ENCODE measurements at places on chromosomes 2 and 18. TPM values are rescaled to one million over a fixed set of nuclear protein-coding genes. Genes with fewer than 3 reads are reported as not detected.

The MOGAT1 gene
- total RNA-seq = 0.21 TPM

The LOXHD1 gene
- 0.06 TPM for total RNA-seq

DNA sequence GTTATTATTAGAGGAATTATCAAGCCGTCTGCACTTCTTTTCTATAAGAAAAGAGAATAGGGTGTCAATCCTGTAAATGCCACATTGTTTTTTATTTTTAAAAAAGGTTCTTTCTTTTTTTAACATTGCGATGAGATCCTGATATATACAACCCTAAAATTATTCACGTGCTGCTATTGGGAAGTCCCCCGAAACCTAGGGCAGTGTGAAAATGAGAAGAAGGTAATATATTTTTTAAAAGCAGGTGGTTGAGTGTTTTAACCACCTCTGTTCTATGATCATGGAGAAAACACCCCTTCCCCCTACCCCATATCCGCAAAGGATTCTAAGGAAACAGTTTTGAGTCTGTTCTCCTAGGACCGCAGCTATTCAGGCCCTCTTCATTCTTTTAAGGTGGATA is 94.5 kb upstream of the KLHL14 start:
- no peak for ATAC-seq

DNA sequence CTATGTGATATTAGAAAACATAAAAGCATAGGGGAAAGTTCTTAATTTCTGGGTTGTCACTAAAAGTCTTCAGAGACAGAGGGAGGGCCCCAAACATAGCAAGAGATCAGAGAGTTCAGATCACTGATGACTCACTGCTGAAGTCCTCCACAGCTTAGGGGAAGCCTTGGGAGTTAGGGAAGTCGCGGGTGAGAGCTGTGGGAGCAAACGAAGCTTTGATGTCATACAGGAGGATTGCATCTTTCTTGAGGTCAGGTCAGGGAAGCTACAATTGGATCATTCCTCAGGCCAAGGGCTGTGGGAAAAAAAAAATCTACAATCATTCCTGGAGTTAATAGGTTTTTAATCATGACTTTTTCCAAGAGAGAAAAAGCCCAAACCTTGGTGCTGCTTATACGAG is 96.2 kb downstream of the COPS8 start:
- ATAC-seq = no peak

DNA sequence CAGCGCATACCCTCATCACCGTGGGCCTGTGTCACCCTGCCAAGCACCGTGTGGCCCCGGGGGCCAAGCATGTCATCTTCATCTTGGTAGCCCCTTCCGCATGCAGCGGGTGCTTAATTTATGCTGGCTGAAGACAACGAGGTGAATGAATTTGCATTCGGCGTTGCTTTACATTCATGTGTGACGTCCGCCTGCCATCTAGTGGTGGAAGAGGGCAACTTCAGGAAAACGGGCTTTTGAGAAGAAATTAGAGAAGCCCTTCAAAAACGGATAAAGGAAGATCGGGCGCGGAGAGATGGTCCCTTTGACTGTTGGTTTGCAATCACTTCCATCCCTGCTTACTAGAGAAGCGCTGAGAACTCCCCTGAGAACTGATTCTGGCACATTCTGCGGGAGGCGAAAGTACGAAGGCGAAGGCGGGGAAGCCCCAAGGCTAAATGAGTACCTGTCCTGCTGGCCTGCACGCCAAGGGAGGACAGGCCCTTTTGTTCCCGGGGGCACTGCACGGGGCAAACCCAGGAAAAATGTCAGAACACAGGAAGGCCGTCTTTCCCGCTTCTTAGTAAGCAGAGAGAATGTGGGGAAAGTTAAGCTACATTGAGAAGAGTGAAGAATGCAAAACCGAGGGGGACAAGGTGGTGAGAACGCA is 145.9 kb downstream of the ZNF516 start:
- ATAC-seq = peak; percentile 54

The GPR75 gene
- 6.3 TPM for total RNA-seq

- peak; percentile 26 for ATAC-seq
These were observed 111.4 kb downstream of the COPS8 start for GRCh38 chr2:237196866-237197618.

GRCh38 chr2:12856934-12857601 is 140.3 kb downstream of the TRIB2 start:
- no peak for ATAC-seq
